ENCODE measurements at places on chromosomes 11 and 22. TPM values are rescaled to one million over a fixed set of nuclear protein-coding genes. Genes with fewer than 3 reads are reported as not detected.
A peak's percentile ranks its signal among the peaks of the same experiment; 100 is the strongest.

DNA sequence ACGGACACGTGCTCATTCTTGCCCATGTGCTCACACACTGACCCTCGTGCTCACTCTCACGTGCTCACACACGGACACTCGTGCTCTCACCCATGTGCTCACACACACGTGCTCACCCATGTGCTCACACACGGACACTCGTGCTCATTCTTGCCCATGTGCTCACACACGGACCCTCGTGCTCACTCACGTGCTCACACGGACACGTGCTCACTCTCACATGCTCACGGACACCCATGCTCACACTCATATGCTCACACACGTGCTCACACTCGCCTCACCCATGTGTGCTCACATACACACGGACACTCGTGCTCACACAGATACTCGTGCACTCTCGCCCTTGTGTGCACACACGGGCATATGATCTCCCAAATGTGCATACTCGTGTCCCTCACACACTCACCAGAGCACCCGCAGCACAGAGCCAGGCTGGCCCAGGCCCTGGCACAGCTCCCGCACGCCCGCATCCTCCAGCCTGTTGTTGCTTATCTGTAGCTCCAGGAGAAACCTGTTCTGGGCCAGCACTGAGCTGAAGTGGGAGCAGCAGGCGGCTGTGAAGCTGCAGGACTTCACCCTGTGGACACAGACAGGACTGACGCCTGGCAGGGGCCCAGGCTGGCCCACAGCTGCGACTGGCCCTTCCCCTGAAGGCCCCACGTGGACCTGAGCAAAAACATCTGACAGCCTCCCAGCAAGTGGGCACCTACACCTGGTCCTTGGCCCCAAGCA, 9.3 kb downstream of the RNH1 start:
- no peaks in the 10 kb centered on the region for H3K27me3 ChIP-seq
- peak; percentile 62 for DNase-seq
- H3K36me3 ChIP-seq, result peaks cover 94% of the 10 kb centered on the region
- H3K4me3 ChIP-seq, result no peak overlapping the region
- H3K4me1 ChIP-seq, result peaks cover 8% of the 10 kb centered on the region

Gene RNASEH2C
- total RNA-seq, result 42.5 TPM

- no peak overlapping the region for H3K27ac ChIP-seq
- no peaks in the 10 kb centered on the region for H3K27me3 ChIP-seq
- DNase-seq, result no peak
- no peak overlapping the region for H3K4me3 ChIP-seq
Measured at GRCh38 chr11:11419747-11420146, 66.7 kb upstream of the CSNK2A3 start.

DNA sequence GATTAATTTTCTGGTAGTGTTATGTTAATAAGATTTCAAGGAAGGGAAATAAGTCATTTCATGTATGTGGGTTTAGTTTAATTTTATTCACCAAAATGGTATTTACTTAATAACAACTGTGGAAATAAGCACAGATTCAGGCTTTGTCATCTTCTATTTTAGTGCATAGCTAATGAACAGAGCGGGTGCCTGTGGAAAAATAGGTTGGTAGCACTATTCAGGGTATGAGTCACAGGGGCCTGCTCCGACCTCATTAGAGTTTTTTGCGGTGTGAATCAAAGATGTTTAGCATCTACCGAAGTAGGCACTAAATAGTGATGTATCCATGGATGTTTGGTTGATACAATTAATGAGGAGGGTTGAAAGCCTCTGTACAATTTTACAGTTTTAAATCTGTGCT, 78.2 kb downstream of the FAT3 start:
- no peaks in the 10 kb centered on the region for H3K27me3 ChIP-seq
- H3K36me3 ChIP-seq, result no peaks in the 10 kb centered on the region
- DNase-seq, result no peak
- H3K4me1 ChIP-seq, result no peaks in the 10 kb centered on the region
- H3K27ac ChIP-seq, result no peak overlapping the region

Gene RAG2
- total RNA-seq, result not detected

Gene C22orf42
- not detected for total RNA-seq

DNA sequence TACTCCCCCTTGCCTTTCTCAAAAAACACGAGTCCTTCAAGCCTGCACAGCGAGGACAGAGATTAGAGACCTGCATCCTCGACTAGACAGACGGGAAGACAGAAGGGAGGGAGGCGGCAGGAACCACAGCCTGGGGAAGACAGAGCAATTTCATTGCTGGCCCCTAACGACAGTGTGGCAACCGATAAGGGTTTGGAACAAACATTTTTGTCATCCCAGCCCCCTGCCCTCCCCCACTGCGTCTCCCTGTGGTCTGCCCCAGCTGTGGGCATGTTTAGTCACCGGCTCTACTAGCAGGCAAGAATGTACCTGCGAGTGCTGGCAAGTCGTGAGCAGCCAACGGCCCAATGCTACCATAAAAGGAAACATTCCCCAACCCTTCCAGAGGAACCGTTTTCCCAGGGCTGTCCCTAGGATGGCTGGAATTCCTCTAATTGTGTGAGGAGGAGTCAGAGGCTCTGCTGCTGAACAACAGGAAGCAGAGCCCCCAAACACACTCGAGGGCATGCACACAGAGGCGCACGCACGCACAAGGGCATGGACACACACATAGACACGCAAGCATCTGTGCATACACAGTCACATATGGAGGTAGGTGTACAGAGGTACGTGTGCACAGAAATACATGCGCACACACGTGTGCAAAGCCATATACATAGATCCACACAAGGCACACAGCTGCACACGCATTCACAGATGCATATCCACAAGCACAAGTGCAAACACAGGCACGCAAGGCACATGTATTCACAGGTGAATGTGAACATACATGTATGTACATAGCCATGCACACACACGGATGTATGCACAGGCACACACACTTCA, 58.3 kb downstream of the MYH9 start:
- H3K27ac ChIP-seq, result peak overlapping the region; percentile 91
- H3K4me1 ChIP-seq, result peaks cover 93% of the 10 kb centered on the region
- peak overlapping the region; percentile 6 for H3K4me3 ChIP-seq
- no peaks in the 10 kb centered on the region for H3K27me3 ChIP-seq
- peaks cover 79% of the 10 kb centered on the region for H3K36me3 ChIP-seq
- no peak for DNase-seq

- H3K36me3 ChIP-seq, result no peaks in the 10 kb centered on the region
- no peaks in the 10 kb centered on the region for H3K27me3 ChIP-seq
- peaks cover 19% of the 10 kb centered on the region for H3K4me1 ChIP-seq
- DNase-seq, result peak; percentile 78
- H3K27ac ChIP-seq, result peak within 1 kb of the TSS; percentile 68
Measured at GRCh38 chr22:39097098-39098020, at the start of gene APOBEC3H. Gene APOBEC3H, plus strand, starts transcription at chr22:39097244. Its CDS starts 3,035 bp downstream, at chr22:39100279.

Gene YWHAH
- 154 TPM for total RNA-seq

Gene CARD10
- 17.0 TPM for total RNA-seq

DNA sequence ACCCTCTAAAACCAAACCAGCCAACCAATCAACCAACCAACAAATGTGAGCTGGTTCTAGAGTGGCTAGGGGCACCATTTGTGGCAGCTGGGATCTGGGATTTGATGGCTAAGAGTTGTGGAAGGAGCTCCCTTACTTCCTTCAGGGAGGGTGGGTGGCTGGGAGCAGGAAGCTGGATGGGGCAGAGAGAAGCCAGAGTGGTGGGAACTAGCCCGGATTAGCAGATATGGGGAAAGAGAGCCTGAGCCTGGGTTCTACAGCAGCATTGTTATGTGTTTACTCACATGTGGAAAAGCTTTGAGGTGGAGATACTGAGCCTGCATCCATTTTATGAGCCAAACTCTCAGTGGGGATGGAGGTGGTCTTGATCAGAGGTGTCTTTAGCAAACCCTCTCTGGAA, 30.9 kb upstream of the THY1 start:
- H3K27me3 ChIP-seq, result no peaks in the 10 kb centered on the region
- no peaks in the 10 kb centered on the region for H3K36me3 ChIP-seq
- H3K27ac ChIP-seq, result no peak overlapping the region
- no peaks in the 10 kb centered on the region for H3K4me1 ChIP-seq

Gene CEP126
- 4.3 TPM for total RNA-seq

DNA sequence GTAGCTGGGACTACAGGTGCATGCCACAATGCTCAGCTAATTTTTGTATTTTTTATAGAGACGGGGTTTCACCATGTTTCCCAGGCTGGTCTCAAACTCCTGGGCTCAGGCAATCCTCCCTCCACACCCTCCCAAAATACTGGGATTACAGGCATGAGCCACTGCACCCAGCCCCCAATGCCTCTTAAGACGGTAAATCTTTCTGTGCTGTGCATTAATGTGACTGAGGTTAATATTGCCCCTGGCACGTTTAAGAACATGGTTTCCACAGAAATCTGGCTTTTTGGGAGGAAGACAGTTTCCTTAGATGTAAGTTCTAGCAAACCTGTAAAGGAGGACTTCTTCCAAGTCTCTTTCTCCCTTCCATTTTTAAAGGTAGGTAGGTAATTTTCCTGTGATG, 6.1 kb upstream of the HORMAD2 start:
- no peak overlapping the region for H3K27ac ChIP-seq
- no peak overlapping the region for H3K4me3 ChIP-seq
- DNase-seq, result no peak
- H3K27me3 ChIP-seq, result no peaks in the 10 kb centered on the region

DNA sequence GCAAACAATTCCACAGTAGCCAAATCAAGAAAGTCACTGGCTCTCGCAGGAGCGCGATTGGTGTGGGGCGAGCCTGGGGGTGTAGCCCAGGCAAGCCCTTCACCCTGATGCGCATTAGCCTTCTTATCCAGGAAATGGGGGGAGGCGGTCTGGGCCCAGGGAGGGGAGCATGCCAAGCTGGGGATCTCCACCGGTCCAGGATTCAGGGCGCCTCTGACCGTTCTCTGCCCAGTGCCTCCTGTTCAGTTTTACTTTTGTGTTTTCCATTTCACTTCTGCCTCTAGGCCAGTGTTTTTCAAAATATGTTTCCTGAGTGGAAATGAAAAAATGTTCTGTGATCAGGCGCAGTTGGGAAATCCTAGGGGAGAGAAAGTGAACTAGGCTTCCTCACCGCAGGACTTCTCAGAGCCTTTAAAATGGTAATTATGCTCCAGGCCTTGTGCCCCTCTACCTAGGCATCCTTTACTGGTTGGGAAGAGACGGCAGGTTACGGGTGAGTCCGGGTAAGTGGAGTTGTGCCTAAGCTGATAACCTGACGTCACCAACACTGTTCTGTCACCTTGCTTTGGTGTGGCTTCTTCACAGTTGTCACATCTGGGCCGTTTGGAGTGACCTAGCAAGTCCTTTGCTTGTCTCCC, 18.4 kb downstream of the LRP5 start:
- no peaks in the 10 kb centered on the region for H3K27me3 ChIP-seq
- no peak for DNase-seq
- H3K4me3 ChIP-seq, result no peak overlapping the region
- H3K36me3 ChIP-seq, result no peaks in the 10 kb centered on the region
- H3K27ac ChIP-seq, result peak overlapping the region; percentile 63
- peaks cover 77% of the 10 kb centered on the region for H3K4me1 ChIP-seq

Gene ROBO4
- total RNA-seq, result 75.0 TPM

DNA sequence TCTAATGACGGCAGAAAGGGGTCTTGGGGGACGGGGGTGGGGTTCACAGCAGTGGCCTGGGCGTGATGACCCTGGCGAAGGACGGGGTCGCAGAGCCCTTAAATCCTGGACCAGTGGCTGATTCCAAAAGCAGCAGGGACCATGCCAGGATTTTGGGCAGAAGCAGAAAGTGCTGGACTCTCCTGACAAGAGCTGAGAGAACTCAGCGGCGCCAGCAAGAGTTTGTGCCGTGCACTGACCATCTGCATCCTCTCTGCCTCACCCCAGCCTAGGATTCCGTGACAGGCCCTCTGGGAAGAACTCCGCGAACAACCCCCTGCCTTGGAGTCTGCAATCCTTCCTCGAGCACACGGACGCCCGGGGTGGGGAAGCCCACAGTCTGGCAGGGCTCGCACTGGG, 644 bp upstream of the NDUFV1 start:
- no peak for DNase-seq
- H3K4me1 ChIP-seq, result peaks cover 20% of the 10 kb centered on the region
- H3K4me3 ChIP-seq, result peak overlapping the region; percentile 99
- peaks cover 27% of the 10 kb centered on the region for H3K36me3 ChIP-seq

Gene FTH1
- total RNA-seq, result 4,022 TPM

Gene MMP7
- 16.0 TPM for total RNA-seq

Gene MYO7A
- 3.6 TPM for total RNA-seq

- H3K4me1 ChIP-seq, result peaks cover 6% of the 10 kb centered on the region
- no peaks in the 10 kb centered on the region for H3K36me3 ChIP-seq
- no peaks in the 10 kb centered on the region for H3K27me3 ChIP-seq
- H3K27ac ChIP-seq, result no peak overlapping the region
- peak; percentile 18 for DNase-seq
Measured at GRCh38 chr11:61910187-61911127, 6.9 kb downstream of the RAB3IL1 start.

DNA sequence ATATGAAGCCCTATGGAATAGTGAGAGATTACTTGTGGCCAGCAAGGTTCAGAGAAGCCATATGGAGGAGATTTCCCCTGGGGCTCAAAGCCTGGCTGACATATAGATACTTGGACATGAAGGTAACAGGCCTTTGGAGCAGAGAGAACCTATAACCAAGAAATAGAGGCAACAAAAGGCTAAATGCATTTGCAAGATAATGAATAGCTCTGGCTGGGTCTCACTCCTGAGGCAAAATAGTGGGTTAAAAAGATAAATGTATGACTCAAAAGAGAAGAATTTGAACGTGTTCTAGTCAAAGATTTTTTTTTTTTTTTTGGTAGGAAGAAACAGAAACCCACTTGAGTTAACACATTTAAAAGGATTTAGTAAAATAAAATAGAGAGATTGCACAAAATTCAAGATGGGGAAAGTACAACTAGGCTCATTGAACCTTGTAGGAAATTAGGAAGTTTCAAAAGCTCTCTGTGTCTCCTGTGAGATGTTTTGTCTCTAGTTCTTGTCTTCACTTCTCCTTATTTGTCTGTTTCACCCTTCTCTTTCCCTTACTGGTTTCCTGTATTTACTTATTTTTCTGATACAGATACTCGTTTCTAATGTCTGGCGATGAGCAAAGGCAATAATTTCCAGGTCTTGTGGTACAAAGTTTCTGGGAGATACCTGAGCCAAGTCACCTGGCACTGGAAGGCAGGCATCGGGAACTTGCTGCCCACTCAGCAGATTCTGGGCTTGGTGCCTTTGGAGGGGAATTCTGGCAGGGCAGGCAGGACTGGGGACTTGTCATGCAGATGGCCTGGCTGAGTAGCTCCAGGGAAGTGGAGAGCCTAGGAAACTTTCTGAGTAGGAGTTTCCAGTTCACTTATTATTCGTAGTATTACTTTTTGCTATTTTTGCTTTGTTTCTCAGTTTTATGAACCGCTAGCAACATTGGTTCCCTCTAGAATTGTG, 49.2 kb upstream of the SESN3 start:
- H3K27ac ChIP-seq, result no peak overlapping the region
- no peaks in the 10 kb centered on the region for H3K4me1 ChIP-seq
- no peak overlapping the region for H3K4me3 ChIP-seq
- no peaks in the 10 kb centered on the region for H3K27me3 ChIP-seq
- H3K36me3 ChIP-seq, result no peaks in the 10 kb centered on the region

DNA sequence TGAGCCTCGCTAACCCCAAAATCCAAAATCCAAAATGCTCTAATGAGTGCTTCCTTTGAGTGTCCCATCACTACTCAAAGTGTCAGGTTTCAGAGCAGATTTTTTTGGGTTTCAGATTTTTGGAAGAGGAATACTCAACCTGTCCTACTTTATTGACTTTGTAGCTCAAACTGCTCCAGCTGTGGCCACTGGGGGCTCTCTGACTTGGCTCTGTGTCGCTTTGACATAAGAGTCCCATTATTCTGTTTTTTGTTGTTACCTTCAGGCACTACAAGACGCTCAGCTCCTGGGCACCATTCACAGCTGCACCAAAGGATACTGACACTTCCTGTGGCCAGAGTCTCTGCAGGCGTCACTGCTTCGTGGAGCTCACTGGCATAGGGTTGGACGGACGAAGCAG, 41.1 kb downstream of the PHF21B start:
- no peak overlapping the region for H3K27ac ChIP-seq
- no peaks in the 10 kb centered on the region for H3K4me1 ChIP-seq
- no peak for DNase-seq
- H3K4me3 ChIP-seq, result no peak overlapping the region

Gene ACR
- total RNA-seq, result 4.5 TPM
